ENCODE measurements at places on chromosomes 12 and 14. TPM values are rescaled to one million over a fixed set of nuclear protein-coding genes. Genes with fewer than 3 reads are reported as not detected.

DNA sequence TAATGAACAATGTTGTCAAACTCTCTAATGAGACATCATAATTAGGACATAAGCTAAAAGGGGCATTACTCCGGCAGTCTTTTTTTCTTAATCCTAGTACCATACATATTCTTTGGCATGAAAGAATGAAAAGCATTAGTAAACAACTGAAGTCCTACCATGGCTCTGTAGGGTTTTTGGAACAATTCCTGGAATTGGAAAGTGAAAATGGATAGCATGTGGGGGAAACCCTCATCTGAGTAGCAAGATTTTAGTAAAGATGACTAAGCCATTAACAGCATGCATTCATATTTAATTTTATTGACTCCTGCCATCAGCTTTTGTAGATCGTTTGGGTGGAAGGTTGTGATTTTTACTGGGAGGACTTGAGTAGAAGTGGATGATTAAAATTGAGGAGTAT lies 216.2 kb upstream of the PDZRN4 start:
- DNase-seq, result no peak

GRCh38 chr12:129788506-129789084 lies 115.2 kb downstream of the TMEM132D start:
- DNase-seq, result no peak

Gene ANKS1B
- total RNA-seq, result 1.2 TPM

DNA sequence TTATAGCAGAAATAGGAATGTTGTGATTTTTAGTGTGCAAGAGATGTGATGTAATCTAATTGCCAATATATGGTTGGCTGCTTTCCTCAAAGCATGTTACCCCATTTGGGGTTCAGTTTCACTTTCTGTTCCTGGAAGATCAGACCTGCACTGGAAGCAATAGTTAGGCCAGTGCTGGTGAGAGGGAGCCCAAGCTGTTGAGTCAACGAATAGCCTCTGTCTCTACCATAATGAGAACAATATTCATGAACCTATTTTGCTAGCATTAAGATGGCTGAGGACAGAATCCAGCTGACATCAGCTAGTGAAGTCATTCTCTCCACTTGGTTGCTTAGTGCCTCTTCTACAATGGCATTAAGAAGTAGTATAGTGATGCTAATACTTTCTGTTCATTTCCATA lies 379.9 kb upstream of the DCN start:
- DNase-seq, result no peak

DNA sequence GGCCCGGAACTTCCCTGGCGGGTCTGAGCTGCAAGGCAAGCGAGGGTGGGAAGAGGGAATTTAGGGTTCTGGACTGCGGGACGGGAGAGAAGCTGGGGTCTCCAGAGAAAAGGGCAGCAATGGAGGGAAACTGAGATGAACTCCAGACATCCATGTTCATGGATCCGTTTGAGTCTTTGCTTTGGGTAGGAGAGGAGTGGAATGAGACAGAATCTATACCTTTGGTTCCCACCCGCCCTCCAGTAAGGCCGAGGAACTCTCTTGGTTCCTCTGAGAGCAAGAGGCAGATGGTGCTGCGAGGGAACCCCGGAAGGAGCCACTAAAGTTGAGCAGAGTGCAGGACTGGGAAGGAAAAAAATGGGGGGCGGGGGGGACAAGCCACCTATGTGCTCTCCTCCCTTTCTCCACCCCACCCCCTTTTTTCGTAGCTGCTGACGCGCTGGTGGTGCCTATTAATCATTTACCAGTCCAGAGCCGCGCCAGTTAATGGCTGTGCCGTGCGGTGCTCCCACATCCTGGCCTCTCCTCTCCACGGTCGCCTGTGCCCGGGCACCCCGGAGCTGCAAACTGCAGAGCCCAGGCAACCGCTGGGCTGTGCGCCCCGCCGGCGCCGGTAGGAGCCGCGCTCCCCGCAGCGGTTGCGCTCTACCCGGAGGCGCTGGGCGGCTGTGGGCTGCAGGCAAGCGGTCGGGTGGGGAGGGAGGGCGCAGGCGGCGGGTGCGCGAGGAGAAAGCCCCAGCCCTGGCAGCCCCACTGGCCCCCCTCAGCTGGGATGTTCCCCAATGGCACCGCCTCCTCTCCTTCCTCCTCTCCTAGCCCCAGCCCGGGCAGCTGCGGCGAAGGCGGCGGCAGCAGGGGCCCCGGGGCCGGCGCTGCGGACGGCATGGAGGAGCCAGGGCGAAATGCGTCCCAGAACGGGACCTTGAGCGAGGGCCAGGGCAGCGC lies 1.2 kb downstream of the SSTR1 start:
- DNase-seq, result no peak

Gene TMEM52B
- not detected for total RNA-seq

DNA sequence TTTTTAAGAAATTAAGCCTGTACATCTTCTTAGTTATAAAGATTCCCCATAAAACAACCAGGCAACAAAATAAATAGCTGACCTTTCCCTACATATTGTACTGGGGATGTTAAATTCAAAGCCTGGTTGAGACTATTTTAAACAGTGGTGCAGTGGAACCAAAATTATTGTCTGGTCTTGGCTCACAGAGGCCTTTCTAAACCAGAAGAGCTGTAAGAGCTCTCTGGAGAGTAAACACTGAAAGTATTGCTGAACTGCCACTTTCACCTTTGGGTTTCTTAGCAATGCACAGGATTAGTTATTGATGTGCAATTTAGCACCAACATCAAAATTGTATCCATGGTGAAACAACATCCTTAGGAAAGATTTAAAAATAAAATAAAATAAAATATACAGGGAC lies 20.6 kb downstream of the RACGAP1 start:
- DNase-seq, result no peak

GRCh38 chr14:61104358-61104757 lies 123.3 kb downstream of the SLC38A6 start:
- no peak for DNase-seq

DNA sequence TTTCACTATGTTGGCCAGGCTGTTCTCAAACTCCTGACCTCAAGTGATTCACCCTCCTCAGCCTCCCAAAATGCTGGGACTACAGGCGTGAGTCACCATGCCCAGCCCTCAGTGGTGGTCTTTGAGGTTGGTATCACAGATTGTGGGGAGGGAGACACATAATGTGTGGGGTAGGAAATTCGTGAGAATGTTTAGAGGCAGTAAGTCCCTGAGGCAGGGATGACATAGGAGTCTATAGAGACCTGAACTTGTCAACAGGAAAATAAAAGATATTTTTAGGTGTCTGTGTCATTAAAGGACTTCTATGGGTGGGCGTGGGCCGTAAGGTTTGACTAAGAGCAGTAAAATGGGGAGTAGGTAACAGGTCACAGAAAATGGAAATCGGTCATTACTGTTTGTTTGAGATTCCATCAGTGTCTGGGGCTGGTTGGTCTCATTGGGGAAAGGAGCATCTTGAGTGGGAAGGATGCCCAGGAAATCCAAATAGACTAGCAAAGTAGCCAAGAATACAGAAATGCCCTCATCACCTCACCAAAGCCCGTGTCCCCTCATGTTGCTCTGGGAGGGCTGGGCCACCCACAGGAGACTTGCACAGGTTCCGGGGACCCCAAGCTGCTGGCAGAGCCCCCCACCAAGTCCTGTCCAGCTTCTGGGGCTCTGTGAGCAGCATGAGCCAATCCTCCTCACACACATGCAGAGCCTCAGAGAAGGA lies 63.6 kb upstream of the BCL2L14 start:
- no peak for DNase-seq

DNA sequence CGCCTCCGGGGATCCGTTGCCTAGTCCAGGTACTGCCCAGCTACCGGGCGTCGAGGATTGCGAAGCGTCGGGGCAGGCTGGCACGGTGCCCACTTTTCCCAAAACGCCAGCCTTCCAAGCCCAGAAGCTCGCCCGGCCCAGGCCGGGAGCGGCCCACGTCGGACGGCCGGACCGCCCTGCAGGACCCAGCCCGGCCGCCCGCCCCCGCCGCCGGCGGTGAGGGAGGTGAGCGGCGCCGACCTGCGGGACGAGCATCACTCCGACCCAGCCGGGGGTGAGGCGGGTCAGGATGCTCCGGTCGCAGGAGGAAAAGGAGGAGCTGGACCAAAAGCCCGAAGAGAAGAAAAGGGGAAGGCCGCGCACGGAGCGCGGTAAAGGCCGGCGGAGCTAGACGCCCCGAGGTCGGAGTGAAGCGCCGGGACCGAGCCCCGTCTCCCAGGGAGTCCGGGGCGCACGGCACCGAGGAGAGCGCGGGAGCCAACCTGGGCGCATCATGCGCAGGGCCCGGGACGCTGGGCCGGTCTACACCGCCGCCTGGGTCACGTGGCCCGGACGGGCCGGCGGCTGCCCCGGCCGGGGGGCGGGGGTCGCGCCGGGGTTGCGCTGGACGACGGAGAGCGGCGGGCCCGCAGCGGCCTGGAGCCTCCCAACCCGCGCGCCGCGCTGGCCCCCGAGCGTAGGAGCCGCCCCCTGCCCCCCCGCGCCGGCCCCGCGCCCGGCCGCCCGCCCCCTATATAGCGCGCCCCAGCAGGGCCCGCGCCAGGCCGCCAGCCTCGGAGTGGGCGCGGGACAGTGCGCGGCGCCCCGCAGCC lies at the start of gene AQP5:
Gene AQP5 (plus strand): TSS at position 762 of the 812 bp plus-strand sequence. CDS start 146 bp downstream, outside the sequence.
- DNase-seq, result no peak

Gene CCDC197
- not detected for total RNA-seq

GRCh38 chr14:77154421-77154820 lies 12.8 kb upstream of the ZDHHC22 start:
- no peak for DNase-seq

- DNase-seq, result no peak
These were observed 835 bp downstream of the MYL6 start for GRCh38 chr12:56158926-56159461.

GRCh38 chr12:131208425-131208824 lies 254.7 kb downstream of the ADGRD1 start:
- no peak for DNase-seq

GRCh38 chr12:96172981-96173380 lies 21.2 kb upstream of the ELK3 start:
- DNase-seq, result no peak

Gene NAV3
- not detected for total RNA-seq

GRCh38 chr12:70543444-70543843 lies 93.8 kb downstream of the PTPRB start:
- DNase-seq, result no peak

DNA sequence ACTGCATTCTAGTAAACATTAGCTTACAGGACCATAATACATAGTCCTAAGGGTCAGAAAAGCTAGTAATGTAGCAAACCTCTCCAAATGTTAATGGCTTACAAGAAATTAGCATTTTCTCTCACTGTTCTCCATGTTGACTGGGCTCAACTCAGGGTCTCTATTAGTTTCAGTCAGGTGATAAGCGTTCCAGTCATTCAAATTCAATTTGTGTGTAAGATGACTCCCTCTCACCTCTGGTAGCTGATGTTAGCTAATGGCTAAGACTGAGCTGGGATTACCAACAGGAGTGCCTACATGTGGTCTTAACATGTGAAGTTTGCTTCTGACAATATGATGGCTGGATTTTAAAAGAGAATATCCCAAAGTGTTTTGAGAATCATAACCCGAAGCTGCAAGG lies 630.5 kb upstream of the USP15 start:
- no peak for DNase-seq

DNA sequence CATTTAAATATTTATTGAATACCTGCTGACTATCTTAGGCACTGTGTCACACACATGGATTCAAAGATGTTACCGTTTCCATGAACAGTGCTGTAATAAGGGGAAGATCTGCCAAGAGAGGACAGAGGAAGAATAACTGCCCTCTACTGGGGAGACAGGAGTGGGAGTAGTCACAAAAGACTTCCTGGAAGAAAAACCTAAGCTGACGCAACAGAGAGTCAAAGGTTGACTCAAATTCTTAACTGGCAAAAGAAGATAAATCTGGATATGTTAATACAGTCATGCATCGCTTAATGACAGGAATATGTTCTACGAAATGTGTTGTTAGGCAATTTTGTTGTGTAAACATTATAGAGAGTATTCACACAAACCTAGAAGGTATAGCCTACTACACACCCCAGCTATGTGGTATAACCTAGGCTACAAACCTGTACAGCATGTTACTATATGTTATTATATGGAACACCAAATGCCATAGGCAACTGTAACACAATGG lies 51.5 kb downstream of the DCAF5 start:
- DNase-seq, result no peak

DNA sequence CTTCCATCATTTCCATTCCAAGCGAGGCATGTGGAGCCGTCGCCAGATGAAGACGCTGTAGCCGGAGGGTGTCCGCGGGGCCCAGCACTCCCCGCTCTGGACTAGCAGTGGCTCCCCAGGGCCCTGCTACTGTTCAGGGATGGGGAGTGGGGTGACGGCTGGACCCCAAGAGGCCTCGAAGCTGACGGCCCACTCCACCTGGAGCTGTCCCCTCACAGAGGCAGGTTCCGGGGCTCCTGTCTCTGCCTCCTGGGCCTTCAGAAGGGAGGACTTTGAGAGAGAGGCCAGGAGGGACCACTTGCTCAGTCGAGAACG lies 101.6 kb downstream of the B4GALNT3 start:
- no peak for DNase-seq

Gene HNRNPC
- 580 TPM for total RNA-seq

Gene PLA2G1B
- not detected for total RNA-seq

DNA sequence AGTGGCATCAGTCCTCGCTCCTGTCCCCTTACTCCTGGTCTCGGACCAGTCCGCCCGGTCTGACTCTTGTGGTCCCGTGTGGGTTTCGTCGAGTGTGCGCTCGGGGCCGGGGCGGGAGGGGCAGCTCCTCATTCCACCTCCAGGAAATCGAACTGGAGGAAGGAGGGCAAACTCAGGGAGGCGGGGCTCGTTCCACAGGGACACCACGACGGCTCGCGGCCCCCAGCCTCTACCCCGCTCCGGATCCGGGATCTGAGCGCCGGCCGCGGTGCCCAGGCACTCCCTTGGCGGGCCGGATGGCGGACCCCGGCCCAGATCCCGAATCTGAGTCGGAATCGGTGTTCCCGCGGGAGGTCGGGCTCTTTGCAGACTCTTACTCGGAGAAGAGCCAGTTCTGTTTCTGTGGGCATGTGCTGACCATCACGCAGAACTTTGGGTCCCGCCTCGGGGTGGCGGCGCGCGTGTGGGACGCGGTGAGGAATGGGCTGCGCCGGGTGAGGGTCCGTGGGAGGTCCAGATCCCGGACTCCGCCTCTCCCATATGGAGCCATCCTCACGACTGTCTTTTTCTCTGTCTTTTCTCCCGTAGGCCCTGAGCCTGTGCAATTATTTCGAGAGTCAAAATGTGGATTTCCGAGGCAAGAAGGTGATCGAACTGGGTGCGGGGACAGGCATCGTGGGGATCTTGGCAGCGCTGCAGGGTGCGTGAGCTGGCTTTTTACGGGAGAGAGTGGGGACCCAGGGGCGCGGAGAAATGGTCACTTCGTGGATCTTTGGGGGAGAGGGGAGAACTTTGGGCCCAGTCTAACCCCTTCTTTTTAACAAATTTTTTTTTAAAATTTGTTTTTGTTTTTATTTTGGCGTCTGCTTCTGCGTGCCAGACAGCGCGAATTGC lies at the start of gene EEF1AKMT3:
Gene EEF1AKMT3 (plus strand): TSS at position 186 of the 894 bp plus-strand sequence. CDS start 111 bp downstream, at position 297.
- DNase-seq, result no peak

DNA sequence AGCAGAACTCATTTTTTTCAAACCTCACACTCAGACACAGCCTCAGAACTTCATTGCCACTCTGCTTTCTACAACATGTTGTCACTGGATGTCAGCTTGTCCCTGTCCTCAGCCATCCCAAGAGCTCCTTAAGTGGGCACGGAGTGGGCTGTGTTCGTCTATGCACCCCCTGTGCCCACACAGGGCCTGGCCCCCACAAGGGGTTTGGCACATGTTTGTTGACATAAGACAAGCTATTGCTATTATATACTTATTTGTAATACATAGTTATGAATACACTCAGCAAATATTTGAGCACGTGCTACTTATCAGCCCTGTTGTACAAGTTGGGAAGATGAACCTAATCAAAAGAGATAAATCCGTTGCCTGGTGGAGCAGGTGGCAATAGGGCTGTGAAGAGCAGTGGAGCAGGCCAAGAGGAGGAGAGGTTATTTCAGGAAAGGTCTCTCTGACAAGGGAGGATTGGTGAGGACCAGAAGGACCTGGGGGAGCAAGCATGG lies 4.3 kb upstream of the BDKRB1 start:
- DNase-seq, result no peak

Gene CEP170B
- 7.0 TPM for total RNA-seq

All from T-helper 17 cell (primary cell).